ENCODE measurements at places on chromosomes 3 and 15. TPM values are rescaled to one million over a fixed set of nuclear protein-coding genes. Genes with fewer than 3 reads are reported as not detected.
A peak's percentile ranks its signal among the peaks of the same experiment; 100 is the strongest.

The AP3B2 gene
- 0.38 TPM for polyA plus RNA-seq

The EOGT gene
- 14.8 TPM for polyA plus RNA-seq

The CSTA gene
- polyA plus RNA-seq: 46.1 TPM

The NANOGP8 gene
- polyA plus RNA-seq: not detected

The CCRL2 gene
- 12.0 TPM for polyA plus RNA-seq

The ANKUB1 gene
- 0.03 TPM for polyA plus RNA-seq

The AGTR1 gene
- 1.5 TPM for polyA plus RNA-seq

The SNURF gene
- polyA plus RNA-seq: 3.2 TPM

- H3K36me3 ChIP-seq: no peaks in the 10 kb centered on the region
- H3K4me1 ChIP-seq: no peaks in the 10 kb centered on the region
- no peak overlapping the region for H3K27ac ChIP-seq
- no peak for DNase-seq
- no peak overlapping the region for H3K4me3 ChIP-seq
- no peaks in the 10 kb centered on the region for H3K27me3 ChIP-seq
These were observed 110.1 kb upstream of the GBE1 start for GRCh38 chr3:81871358-81872155.

DNA sequence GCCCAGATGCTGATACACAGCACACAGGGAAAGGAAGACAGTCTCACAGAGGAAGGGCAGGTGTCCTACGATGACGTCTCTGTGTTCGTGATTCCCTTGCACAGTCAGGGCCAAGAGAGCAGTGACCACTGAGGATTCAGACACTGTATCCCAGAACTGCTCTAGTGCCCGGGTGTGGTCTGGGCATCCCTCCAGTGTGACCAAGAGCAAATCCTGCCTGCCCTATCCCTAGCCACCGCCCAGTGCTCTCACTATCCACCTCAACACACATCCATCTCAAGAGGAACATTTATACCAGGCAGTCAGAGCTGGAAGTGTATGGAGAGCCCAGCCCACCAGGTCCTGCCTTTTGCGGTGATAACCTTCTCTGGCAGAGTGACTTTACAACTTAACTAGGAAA lies 4.1 kb downstream of the PPM1M start:
- peak; percentile 57 for DNase-seq
- peaks cover 19% of the 10 kb centered on the region for H3K4me1 ChIP-seq
- H3K27ac ChIP-seq: no peak overlapping the region
- no peak overlapping the region for H3K4me3 ChIP-seq

DNA sequence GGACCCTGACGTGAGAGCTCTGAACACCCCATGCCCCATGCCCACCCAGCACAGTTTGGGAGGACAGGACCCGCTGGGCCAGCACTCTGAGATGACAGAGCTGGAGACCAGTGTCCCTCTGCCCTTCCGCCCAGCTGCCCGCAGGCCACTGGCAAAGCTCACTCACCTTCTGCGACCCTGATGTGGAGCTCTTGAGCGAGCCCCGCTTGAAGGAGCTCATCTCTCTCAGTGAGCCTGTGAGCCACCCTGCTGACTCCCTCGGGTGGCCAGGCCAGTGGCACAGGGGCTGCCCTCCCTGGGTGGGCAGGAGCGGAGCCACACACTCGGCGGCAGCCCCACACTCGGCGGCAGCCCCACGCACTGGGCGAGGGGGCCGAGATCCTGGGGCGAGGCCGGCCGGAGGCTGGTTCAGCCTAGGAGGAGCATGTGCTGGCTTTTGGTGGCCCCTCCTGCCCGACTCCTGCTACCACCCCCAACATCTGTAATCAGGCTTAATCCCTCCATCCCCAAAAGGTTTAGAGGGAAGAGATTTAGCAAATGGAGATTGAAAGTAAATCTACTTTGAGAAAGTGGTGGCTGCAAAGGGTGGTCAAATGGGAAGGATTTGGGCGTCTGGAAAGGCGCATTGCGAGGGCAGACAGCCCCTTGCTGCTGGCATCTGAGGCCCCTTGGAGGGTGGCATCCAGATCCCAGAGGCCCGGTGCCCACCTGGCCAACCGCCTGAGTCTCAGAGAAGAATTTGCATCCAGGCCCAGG lies 59.4 kb upstream of the TRPM1 start:
- no peak overlapping the region for H3K27ac ChIP-seq
- no peaks in the 10 kb centered on the region for H3K36me3 ChIP-seq
- no peak for DNase-seq
- H3K4me1 ChIP-seq: no peaks in the 10 kb centered on the region
- H3K4me3 ChIP-seq: no peak overlapping the region
- H3K27me3 ChIP-seq: no peaks in the 10 kb centered on the region

- H3K36me3 ChIP-seq: no peaks in the 10 kb centered on the region
- no peak for DNase-seq
- no peak overlapping the region for H3K4me3 ChIP-seq
- H3K4me1 ChIP-seq: peaks cover 3% of the 10 kb centered on the region
- no peak overlapping the region for H3K27ac ChIP-seq
- H3K27me3 ChIP-seq: no peaks in the 10 kb centered on the region
These were observed 33.3 kb downstream of the FAM3D start for GRCh38 chr3:58633157-58633865.

DNA sequence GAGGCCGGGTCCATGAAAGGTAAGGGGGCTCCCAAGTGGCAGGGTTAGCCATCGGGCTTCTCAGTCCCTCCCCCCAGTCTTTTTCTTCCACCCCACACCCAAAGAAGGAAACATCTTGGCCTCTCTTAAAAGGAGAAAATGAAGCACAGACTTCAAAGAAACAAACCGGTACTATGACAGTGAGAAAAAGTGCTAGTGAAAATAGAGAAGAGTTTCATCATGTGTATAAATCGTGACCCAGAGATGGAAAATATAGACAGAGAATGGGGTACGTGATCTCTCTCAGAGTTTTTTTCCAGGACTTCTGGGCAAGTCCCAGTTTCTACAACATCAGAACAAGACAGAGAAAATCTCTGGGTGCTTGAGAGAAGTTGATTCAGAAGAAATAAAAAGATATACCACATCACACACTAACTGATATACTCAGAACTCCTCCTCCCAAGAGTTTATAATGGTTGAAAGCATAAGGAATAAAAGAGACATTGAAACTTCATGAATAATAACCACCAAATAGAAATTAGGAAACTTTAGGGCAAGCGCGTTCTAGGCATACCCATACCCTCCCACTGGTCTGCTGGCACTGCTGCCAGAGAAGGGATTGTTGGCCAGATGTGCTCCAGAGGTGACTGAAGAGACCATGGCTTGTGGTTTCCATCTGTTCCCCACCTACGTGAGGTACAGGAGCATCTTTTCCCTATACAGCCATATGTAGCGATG lies 318.9 kb upstream of the CHRM5 start:
- no peak for DNase-seq
- no peak overlapping the region for H3K27ac ChIP-seq
- H3K4me1 ChIP-seq: no peaks in the 10 kb centered on the region
- H3K36me3 ChIP-seq: no peaks in the 10 kb centered on the region
- no peaks in the 10 kb centered on the region for H3K27me3 ChIP-seq
- H3K4me3 ChIP-seq: no peak overlapping the region

DNA sequence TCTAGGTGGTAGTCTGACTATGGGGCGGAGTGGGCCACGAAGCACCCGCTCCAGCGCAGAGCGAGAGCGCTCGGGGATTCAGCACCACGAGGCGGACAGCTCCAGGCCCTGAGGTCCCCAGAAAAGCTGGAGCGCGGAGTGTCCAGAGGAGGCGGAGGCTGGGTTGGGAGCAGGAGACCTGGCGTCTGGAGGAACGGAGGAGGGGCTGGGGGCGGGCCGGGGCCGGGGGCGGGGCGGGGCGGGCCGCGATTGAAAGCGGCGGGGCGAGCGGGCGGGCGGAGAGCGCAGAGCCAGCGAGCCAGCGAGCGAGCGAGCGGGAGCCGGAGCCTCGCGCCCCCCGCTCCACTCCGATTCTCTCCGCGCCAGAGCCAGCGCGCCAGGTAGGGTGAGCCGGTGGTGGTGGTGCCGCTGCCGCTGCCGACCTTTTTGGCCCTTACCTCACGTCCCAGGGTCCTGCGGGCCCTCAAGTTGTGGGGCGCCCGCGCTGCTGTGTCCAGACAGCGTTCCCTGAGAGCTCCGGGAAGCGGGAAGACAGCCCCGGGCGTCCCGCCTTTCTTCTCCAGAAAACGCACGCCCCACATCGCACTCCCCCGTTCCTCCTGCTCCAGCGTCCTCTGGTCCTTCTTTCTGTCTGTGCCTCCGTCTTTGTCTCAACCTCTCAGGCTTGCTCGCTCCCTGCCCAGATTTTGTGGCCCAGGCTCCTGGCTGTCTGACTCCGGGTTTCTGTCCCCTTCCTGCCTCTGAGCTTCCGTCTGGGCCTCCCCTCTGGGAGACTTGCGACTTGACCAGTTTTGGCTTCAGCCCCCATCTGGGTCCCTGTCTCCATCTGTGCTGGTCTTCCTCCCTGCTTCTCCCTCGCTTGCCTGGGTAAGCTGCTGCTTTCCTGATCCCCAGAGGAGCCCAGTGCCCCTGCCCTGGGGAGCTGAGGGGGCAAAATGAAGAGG lies at the start of gene GRM2:
Gene GRM2, plus strand, starts transcription at position 281 of the 944 bp plus-strand sequence. CDS start 1,916 bp downstream, outside the sequence.
- H3K36me3 ChIP-seq: peaks cover 42% of the 10 kb centered on the region
- no peak within 1 kb of the TSS for H3K27ac ChIP-seq
- no peaks in the 10 kb centered on the region for H3K27me3 ChIP-seq

DNA sequence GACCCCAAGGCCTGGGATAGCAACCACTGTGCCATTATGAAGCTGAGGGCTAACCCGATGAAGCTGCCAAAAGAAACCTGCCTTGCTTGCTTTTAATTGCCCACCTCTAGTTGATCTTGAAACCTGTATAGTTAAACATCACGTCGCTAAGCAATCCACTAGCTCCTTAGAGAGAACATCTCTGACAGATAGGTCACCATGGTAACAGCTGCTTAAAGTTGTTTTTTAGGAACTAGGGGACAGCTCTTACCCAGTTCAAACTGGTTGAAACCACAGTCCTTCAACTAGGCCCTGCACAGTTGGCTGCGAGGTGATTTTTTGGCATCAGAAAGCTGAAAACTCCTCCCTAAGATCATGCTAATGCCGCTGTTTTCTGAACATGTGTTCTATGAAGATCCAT lies 135.7 kb downstream of the EBLN2 start:
- H3K4me1 ChIP-seq: no peaks in the 10 kb centered on the region
- no peak for DNase-seq
- H3K27ac ChIP-seq: no peak overlapping the region
- no peak overlapping the region for H3K4me3 ChIP-seq

- no peaks in the 10 kb centered on the region for H3K36me3 ChIP-seq
- DNase-seq: no peak
- H3K4me3 ChIP-seq: no peak overlapping the region
- H3K27ac ChIP-seq: no peak overlapping the region
- H3K4me1 ChIP-seq: no peaks in the 10 kb centered on the region
These were observed 82.0 kb downstream of the MYLK start for GRCh38 chr3:123802007-123802625.

DNA sequence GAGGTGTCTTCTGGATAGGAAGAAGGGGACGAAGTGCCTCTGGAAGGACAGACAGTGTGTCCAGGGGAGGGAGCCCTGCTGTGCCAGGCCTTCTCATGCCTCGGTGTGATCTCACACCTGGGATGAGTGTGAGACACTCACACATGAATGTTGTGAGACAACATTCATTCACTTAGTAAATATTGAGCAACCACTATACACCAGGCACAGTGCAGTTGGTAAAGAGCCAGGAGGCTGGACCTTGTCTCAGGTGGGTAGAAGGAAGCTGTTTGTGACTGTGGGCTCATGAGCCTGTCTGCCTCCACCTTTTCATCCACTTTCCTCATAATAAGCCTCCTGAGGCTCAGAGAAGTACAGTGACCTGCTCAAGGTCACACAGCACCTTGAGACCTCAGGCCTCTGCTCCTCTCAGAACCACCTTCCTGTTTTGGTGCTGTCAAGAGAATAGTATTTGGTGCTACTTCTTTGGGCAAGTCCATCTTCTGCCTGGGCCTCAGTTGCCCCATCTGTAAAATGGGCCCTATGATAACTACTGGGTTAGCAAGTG lies 20.9 kb downstream of the SLC6A6 start:
- no peak overlapping the region for H3K27ac ChIP-seq
- peaks cover 82% of the 10 kb centered on the region for H3K4me1 ChIP-seq
- DNase-seq: no peak
- peaks cover 7% of the 10 kb centered on the region for H3K36me3 ChIP-seq
- H3K27me3 ChIP-seq: no peaks in the 10 kb centered on the region

DNA sequence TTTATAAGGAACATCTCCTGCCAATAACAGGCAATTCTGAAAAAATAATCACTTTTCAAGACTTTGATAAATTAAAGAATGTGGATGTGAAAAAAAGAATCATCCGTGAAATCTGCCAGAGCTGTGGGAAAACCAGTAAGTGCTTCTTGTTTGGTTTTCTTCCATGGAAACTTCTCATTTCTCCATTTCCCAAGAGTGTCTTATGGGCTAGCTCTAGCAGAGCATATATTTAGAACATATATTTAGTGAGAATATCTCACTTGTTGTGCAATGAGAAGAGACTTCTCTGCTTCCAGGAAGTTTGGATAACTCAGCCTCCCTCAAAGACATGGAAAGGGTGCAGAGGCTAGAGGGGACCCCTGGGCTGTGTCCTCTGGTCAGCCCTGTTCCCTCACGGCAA lies 49.9 kb downstream of the COL6A5 start:
- no peaks in the 10 kb centered on the region for H3K4me1 ChIP-seq

- no peak for DNase-seq
- no peaks in the 10 kb centered on the region for H3K36me3 ChIP-seq
- no peak overlapping the region for H3K27ac ChIP-seq
- no peaks in the 10 kb centered on the region for H3K27me3 ChIP-seq
- no peaks in the 10 kb centered on the region for H3K4me1 ChIP-seq
These were observed 703.0 kb downstream of the ZPLD1 start for GRCh38 chr3:103137830-103138229.

- H3K4me3 ChIP-seq: no peak overlapping the region
- no peaks in the 10 kb centered on the region for H3K36me3 ChIP-seq
- DNase-seq: no peak
- H3K4me1 ChIP-seq: no peaks in the 10 kb centered on the region
- H3K27me3 ChIP-seq: no peaks in the 10 kb centered on the region
- no peak overlapping the region for H3K27ac ChIP-seq
These were observed 112.4 kb downstream of the FRMD5 start for GRCh38 chr15:44082558-44083157.

- no peaks in the 10 kb centered on the region for H3K4me1 ChIP-seq
- H3K4me3 ChIP-seq: no peak overlapping the region
- no peak for DNase-seq
- no peaks in the 10 kb centered on the region for H3K36me3 ChIP-seq
- H3K27me3 ChIP-seq: no peaks in the 10 kb centered on the region
These were observed 49.8 kb downstream of the POMGNT2 start for GRCh38 chr3:43055806-43056770.

DNA sequence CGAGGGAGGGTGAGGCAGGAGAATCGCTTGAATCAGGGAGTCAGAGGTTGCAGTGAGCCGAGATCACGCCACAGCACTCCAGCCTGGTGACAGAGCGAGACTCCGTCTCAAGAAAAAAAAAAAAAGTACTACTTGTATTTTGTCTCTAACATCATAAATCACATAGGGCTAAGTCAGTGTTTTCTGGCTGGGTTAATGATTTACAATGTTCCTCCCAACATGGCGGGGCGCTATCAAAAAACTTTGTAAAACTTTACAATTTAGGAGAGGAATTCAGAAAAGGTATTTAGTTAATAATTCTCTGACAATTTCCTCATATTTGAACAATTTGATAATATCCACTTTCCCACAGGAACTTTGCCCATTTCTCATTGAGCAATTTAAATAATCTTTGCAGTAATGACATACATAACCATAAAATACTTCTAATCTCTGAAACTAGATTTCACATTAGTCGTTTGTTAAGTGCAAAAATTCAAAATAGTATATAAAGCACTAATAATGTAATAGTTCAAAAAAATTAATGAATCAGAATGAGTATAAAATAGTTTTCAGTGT lies 26.6 kb upstream of the B3GNT5 start:
- H3K36me3 ChIP-seq: no peaks in the 10 kb centered on the region
- H3K4me3 ChIP-seq: no peak overlapping the region
- DNase-seq: no peak
- H3K27ac ChIP-seq: no peak overlapping the region

- peaks cover 41% of the 10 kb centered on the region for H3K4me1 ChIP-seq
- no peak for DNase-seq
- H3K27ac ChIP-seq: peak overlapping the region; percentile 84
- H3K4me3 ChIP-seq: no peak overlapping the region
- no peaks in the 10 kb centered on the region for H3K36me3 ChIP-seq
These were observed 50.5 kb upstream of the GK5 start for GRCh38 chr3:142275856-142276255.

All from spleen (tissue), 13 donors.